ENCODE measurements at places on chromosomes 13 and 19.
A peak's percentile ranks its signal among the peaks of the same experiment; 100 is the strongest.

DNA sequence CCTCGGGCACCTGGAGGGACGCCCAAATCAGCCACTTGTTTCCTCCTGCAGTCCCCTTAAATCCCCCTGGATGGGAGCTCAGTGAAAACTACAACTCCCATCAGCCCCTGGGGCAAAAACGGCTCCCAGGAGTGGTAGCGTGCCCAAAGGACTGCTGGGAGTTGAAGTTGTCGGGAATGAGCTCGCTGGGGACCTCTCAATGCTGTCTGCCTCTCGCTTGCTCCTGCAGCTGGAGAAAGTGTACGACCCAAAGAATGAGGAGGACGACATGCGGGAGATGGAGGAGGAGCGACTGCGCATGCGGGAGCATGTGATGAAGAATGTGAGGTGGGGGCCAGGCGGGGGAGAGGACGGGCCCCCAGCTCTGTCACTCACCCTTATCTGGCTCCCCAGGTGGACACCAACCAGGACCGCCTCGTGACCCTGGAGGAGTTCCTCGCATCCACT, 14.7 kb upstream of the DHDH start:
- no peak for DNase-seq

- DNase-seq: no peak
These were observed 73.4 kb upstream of the POMP start for GRCh38 chr13:28585561-28585960.

GRCh38 chr13:89455741-89456140, 1784.6 kb downstream of the SLITRK5 start:
- no peak for DNase-seq

DNA sequence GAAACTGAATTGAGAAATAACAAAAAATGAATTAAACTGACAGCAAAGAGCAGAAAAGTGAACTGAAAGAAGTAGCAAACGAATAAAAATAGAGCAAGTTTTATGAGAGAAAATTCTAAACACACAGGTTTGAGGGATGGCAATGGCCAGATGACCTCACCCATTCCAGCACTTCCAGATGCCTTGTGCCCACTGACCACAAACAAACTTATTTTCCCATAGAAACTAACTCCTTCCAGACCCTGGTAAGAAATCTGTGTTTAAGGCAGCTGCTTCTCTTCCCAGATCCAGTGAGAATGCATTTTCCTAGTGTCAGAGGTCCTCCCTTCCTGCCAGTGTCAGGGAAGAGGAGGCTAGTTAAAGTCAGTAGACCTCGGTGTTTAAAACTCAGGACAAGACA, 51.7 kb downstream of the RXFP2 start:
- no peak for DNase-seq

- no peak for DNase-seq
These were observed 55.8 kb downstream of the VAV1 start for GRCh38 chr19:6828306-6828697.

- DNase-seq: no peak
These were observed 2.8 kb upstream of the SPRYD7 start for GRCh38 chr13:49938921-49939320.

DNA sequence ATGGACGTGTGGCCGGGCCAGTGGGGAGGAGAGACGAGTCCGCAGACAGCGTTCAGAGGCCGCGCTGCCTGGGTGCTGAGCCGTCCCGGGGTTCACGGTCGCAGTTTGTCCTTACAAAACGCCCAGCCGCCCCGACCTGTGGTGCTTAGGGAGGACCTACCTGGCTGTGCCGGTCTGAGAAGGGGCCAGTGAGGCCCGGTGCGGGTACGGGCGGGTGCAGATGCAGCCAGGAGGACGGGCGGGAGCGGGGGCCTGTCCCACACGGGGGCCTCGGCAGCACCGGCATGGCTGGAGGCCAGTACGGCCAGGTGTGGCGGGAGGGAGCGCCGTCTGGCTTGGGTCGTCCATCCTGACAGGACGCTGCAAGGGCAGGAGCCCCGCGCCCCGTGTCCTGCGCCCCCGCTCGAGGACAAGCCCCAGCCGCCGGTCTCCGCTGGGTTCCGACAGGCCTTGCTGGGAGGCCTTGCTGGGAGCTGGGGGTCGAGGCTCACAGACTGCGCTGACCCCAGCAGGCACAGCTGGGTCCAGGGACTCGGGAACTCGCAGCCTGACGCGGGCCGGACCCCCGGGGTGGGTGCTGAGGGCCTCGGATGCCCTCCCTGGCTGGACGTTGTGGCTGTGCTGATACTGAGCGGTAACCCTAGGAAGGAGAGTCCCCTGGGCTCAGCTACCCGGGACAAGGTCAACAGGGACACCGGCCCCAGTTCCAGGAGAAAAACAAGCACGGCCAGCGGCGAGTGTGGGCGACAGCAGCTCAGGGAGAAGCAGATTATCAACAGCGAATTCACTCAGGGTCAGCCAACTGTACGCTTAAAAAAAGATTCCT, 5.3 kb upstream of the PROZ start:
- DNase-seq: no peak

GRCh38 chr13:44188257-44188656, 185.4 kb upstream of the SERP2 start:
- no peak for DNase-seq

- DNase-seq: no peak
These were observed 437.6 kb upstream of the ARGLU1 start for GRCh38 chr13:107005577-107005976.

DNA sequence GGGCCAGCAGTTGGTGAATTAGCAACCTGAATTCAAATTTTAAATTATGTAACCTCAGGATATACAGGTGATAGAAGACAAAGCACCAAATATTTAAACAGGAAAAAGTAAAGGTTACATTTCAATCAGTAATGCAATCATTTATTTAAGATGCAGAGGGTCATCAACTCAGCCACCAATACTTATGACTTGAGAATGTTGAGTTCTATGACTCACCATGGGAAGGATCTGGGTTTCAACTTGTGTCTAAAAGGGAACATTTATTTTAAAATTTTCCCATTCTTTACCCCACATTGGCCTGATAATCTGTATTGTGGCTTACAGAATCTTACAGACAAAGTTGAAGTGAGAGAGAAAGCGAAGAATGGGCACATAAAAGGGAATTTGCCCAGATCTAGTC, 418.0 kb downstream of the NDFIP2 start:
- DNase-seq: no peak

DNA sequence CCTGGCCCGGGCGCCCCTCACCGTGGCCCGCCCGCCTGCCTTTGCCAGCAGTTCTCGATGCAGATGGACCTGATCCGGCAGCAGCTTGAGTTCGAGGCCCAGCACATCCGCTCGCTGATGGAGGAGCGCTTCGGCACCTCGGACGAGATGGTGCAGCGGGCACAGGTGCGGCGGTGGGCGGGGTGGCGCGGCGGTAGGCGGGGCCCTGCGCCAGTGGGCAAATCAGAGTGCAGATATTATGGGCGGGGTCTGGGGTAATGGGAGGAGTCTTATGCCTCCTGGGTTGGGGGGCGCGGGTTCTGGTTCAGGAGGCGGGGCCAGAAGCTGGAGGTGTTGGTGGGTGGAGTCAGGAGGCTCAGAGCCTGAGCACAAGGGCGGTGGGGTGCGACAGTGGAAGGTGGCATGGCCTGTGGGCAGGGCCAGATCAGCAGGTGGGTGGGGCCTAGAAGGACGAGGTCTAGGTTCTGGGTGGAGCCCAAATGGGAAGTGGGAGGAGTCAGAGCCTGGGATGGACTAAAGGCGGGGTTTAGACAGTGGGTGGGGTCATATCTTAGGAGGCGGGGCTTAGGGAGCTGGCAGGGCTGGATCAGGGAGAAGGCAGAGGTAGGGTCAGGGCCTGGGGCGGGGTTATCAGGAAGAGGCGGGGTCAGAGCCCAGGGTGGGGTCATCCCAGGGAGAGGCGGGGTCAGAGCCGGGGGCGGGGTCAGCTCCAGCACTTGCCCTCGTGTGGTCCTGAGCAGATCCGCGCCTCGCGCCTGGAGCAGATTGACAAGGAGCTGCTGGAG, 5.6 kb downstream of the APC2 start:
- DNase-seq: peak; percentile 65

GRCh38 chr13:26961890-26962615, 201.5 kb upstream of the GPR12 start:
- no peak for DNase-seq

DNA sequence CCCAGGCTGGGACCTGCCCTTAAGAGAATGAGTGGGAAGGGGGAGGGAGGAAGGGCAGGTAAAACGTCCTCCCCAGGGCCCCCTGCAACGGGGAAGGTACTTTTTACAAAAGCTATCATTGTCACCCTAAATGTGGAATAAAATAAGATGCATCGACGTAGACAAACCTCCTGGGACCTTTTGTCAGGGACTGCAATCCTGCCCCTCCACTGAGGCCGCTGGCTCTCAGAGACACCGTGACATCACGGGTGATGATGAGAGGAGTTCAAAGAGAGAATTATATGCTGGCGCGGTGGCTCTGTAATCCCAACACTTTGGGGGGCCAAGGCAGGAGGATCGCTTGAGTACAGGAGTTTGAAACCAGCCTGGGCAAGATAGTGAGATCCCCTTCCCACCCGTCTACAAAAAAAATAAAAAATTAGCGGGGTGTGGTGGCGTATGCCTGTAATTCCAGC, 1.8 kb upstream of the MYBPC2 start:
- DNase-seq: no peak

DNA sequence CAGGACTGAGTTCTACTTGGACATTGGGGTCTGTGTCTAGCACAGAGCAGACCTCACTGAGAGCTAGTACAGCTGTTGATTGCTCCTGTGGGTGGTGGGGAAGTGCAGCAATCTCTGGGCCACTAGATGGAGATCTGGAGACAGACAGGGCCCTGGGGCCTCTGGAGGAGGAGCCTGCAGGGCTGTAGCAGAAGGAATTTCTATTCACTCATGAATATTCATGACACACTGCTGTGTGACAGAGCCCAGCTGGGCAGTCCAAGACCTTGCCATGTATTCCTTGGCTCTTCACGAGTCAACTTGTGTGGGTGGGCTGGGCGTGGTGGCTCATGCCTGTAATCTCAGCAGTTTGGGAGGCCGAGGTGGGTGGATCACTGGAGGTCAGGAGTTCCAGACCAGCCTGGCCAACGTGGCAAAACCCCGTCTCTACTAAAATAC, 37.5 kb downstream of the SUGP2 start:
- DNase-seq: no peak

- peak; percentile 81 for DNase-seq
These were observed 1.4 kb upstream of the ICAM1 start for GRCh38 chr19:10269333-10270179.

DNA sequence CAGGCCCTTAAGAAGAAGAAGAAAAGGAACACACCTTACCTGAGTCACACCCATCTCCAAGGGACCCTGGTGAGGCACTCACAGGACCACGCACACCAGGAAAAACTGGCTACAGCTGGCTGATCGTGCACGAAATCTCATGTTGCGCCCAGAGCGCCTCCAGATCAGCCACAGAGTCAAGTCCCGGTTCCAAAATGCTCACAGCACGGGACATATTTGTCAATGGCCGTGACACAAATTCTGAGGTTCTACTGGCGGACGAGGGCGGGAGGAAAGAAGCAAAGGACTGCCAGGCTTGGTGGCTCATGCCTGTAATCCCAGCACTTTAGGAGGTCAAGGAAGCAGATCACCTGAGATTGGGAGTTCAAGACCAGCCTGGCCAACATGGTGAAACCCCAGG, 21.5 kb downstream of the SH3GL1 start:
- DNase-seq: no peak

DNA sequence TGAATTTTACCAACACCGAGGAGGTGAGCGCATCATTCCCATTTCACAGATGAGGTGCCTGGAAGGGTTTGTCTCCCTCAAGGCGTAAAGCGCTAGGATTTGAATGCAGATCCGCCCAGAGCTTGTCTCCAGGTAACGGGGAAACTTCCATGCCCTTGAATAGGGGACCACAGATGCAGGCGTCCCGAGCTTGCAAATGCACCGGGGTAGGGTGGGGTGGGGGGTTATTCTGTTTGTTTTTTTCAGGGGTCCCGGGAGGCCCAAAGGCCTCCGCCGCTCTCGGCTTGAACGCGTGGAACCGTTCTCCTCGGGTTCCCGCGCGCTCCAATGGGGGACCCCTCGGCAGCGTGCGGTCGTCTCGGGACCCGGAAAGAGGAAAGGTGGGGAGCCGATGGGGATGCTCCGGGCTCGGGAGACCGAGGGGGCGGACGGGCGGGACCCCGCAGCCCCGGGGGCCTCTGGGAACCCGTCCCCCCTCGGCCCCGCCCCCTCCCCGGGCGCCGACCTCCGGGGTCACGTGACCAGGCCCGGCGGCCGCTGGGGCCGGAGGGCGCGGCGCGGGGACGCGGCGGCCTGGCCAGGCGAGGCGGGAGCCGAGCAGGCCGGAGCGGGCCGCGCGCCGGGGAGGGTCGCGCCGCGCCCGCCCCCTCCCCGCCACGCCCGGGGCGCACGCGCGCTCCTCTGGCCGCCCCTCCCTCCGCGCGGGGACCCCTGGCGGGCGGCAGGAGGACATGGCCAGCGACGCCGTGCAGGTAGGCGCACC, at the start of gene PKN1:
TSS of gene PKN1 (plus strand) at position 516 of the 763 bp plus-strand sequence. CDS start at position 732, 216 bp downstream.
- DNase-seq: no peak

- DNase-seq: no peak
These were observed 38.7 kb downstream of the CYP4F2 start for GRCh38 chr19:15859187-15859586.

DNA sequence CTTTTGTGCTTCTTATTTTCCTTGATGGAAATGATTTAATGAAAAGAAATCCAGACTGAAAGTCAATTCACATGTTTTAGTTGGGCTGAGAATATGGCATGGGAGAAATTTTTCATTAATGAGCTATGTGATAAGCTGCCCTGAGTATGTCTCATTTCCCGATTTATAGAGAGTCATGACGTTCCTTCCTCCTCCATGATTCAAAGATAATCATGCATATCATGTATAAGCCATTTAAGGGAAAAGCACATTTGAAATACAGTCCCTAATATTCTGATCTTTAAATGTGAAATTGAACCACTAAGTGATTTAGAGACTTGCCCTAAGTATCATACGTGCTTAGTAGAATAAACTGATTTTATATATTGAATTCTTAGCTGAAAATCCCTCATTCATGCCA, 840.9 kb downstream of the PCDH17 start:
- no peak for DNase-seq

GRCh38 chr19:57506163-57506562, 6.4 kb downstream of the ZNF773 start:
- no peak for DNase-seq

GRCh38 chr13:29137016-29137415, 316.9 kb downstream of the MTUS2 start:
- no peak for DNase-seq

- DNase-seq: no peak
These were observed 52.2 kb downstream of the IRS2 start for GRCh38 chr13:109734002-109734785.

- DNase-seq: no peak
These were observed 69.8 kb downstream of the LRCH1 start for GRCh38 chr13:46622630-46623256.

- DNase-seq: no peak
These were observed 35.8 kb upstream of the ISYNA1 start for GRCh38 chr19:18473706-18474087.

DNA sequence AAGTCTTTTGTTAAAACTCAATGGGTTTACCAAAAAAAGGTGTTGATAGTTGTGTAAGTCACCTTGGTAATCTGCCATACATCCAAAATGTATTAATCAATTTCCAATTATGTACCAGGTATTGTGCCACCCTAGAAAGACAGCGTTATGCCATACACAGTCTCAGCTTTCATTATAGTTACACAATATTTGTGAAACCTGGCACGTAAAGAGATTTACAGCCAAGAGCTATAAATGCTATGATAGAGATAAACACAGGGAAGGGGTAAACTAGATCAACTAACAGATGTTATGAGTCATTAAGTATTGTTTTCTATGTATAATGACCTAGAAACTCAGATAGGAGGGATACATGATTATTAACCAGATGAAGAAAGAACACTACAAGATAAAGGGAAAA, 725.6 kb upstream of the SLITRK5 start:
- DNase-seq: no peak

- DNase-seq: no peak
These were observed 5.8 kb upstream of the CEACAM21 start for GRCh38 chr19:41570179-41570578.

GRCh38 chr13:27635266-27635665, 13.6 kb downstream of the POLR1D start:
- no peak for DNase-seq

All from stimulated activated CD4-positive, alpha-beta T cell treated with anti-CD3 and anti-CD28 coated beads, TNF-alpha, amount 100 ng/mL, for 48 hours (primary cell).